Head of caudate nucleus (tissue), 42 donors: ENCODE measurements at places on chromosomes 13 and 19.

GRCh38 chr19:37975071-37975470 lies 68.1 kb downstream of the SIPA1L3 start:
- DNase-seq, result peak; percentile 63

GRCh38 chr19:30420881-30421280 lies 48.7 kb downstream of the ZNF536 start:
- no peak for DNase-seq

- DNase-seq, result no peak
Observed at GRCh38 chr13:23934520-23934919, 37.2 kb upstream of the C1QTNF9B start.

GRCh38 chr13:38804061-38804460 lies 117.2 kb downstream of the FREM2 start:
- DNase-seq, result no peak

DNA sequence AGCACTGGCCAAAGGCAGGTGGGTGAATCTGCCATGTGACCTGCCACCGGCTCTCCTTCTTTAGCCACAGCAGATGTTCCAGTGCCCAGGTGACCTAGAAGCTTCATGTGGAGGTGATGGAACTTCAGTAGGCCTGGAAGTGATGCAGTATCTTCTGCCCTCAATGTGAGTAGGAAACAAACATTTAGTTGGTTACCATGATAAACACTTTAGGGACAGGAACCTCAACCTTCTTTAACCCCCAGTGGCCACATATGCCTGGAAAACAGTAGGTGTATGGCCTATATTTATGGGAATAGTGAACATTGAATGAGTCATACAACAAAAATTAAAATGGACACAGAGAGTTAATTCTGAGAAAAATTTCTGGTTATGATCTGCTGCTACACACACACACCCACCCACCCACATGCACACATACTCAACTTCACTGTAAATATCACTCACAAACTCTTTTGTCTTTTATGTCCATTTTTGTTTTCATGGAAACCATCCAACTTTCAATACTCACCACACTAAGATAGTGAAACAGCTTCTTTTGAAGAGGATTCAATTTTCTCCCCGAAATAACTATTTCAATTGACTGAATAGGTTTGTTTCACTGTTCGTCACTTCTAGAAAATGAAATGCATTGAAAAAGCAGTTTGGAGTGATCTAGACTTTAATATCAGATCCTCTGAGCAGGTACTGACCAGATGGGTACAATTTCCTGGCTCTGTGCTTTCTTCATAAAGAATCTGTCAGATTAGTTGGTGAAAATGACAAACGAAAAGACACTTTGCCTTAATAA lies 97.3 kb downstream of the STARD13 start:
- DNase-seq, result no peak

DNA sequence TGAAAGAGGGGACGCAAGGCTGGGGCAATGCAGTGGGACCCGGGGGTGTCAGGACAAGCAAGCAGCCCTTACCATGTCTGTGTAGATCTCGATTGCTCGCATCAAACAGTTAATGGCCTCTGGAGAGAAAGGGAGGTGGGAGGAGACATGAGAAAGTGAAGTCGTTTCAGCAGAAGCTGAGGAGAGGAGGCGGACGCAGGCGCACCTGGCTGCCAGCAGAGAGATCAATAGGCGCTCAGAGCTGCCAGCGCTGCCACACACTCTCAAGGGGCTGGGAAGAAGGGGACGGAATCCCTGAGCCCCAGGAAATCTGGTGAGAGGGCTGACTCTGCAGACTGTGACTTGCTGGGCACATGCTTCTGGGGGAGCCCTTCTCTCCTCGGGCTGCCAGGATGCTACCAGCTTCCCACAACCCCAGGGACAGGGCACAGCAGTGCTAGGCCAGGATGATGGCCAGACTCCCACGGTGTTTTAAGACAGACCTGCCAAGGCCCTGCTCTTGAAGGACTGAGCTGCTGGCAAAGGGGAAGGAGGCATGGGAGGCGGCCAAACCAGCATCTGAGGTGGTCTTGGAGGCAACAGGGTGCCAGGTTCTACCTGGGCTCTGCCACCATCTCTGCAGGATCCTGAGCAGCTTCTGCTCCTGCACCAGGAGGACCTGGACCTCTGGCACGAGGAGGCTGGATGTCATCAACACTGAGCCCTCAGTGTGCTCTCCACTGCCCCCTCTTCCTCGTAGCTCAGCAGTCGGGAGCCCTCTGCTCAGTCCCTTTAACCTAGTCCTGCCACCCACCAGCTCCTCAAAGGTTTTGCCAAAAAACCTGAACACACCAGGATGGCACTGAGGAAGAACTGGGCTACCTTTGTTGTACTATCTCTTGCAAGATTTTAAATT lies 11.7 kb upstream of the KPTN start:
- DNase-seq, result peak; percentile 76

DNA sequence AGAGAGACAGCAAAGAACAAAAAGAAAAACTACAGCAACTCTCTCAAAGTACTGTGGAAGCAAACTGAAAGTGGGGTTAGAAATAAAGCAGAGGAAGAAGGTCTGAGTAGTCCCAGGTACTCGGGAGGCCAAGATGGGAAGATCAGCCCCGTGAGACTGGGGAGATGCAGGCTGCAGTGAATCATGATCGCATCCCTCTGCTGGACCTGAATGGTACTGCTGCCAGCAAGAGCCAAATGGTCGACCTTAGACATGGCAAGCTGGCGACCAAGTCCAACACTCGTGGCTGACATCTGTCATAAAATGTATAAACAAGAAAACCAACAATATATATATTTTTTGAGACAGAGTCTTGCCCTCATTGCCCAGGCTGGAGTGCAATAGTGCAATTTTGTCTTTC lies 33.7 kb upstream of the ZNF724 start:
- peak; percentile 54 for DNase-seq

DNA sequence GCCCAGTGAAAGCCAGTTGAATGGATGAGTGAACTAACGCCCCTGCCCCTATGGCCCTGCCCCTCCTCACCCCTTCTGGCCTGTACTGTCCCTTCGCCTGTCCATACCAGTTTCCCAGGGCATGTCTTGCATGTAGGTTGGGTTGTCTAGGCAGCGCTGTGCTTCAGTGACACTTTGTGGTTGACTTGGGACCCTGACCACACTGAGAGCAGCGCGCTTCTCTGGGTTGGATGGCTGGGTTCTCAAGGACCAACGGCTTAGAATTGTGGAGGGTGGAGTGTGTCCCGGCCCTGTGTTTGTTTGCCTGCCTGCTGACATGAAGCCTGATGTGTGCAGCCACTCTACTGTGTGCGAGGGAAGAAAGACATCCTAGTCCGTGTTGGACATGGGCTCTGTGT lies 15.8 kb downstream of the GATAD2A start:
- DNase-seq, result no peak

GRCh38 chr19:30742406-30742938 lies 370.3 kb downstream of the ZNF536 start:
- DNase-seq, result no peak

DNA sequence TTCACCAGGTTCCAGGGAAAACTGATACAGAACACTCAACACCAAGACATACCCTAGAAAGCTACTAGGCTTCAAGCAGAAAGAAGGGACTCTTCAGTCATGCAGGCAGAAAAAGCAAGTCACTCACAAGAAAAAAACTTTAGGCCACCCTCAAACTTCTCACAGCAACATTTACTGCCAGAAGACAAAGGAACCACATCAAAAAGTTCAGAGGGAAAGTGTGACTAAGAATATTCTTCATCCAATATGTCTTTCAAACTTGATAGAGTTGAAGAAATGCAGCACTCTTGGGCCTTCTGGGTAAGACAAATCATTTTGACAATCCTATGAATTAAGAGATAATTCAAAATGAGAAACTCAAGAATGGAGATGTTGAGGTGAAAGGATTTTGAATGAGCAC lies 7.7 kb downstream of the DZIP1 start:
- no peak for DNase-seq

GRCh38 chr13:39462428-39462827 lies 140.6 kb downstream of the LHFPL6 start:
- DNase-seq, result no peak

- peak; percentile 42 for DNase-seq
Observed at GRCh38 chr13:100694722-100695508, 20.3 kb upstream of the TMTC4 start.

GRCh38 chr13:52878831-52879230 lies 30.4 kb upstream of the PCDH8 start:
- no peak for DNase-seq

DNA sequence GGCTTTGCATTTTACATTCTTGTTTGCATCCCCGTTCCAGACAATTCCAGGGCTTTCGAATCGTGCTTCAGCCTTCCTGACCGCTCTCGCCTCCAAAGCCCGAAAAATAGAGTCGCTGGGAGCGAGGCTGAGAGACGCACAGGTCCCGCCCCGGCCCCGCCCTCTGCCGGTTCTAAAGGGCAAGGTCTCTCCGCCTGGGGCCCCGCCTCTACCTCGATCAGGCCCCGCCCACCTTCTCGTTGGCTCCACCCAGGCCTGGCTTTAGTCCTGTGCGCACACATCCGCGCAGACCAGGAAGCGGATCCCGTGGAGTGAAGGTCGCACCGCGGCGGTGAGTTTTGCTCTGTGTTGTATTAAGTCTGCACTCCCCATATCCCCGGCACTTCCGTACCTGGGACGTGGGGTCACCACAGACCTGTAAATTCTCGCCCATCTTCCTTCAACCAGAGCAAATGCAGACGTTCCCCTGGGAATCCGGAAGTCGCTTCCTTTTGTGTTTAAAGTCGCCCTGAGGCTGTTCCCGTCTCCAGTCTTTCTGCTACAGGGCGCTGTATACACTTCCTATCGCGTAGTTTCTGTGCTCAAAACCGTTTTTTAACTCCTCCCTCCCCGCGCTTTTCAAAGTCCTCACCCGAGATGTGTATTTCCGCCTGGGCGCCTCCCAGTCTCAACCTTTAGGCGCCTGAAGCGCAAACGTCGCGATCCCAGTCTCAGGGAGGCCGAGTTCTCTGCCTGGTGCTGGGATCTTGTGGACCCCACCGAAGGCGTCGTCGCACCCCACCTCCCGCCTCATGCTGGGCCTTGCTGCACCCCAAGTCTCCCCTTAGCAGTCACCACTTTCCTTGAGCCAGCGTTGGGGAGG lies at the start of gene ZNF701:
Gene ZNF701 (plus strand): TSS at position 288 of the 862 bp plus-strand sequence. CDS start 3,861 bp downstream, outside the sequence.
- peak; percentile 96 for DNase-seq

DNA sequence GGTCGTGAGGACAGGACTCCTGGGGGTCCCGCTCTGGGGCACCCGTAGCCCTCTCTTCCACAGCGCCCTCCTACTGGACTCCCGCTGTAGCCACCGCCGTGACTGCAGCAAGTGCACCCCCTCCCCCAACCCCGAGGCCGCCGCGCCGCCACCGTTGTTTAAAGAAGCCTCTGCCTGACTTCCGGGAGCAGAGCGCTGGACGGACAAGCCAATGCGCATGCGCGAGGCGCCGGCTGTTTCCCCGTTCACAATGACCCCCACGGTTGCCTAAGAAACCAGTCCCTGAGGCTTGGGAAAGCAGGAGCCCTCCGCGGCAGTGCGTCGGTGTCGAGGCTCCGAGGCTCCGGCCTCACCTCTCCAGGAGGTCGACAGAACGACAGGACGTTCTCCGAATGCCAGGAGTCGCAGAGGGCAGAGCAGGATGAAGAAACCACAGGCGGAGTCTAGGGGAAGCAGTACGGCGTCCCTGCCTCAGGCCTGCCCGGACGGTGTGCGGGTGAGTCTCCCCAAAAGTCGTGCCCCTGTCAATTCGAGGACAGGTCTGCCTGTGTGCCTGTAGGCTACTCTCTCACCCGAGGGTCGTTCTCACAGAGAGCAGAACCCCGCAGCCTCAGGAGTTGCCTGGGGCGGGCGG lies 70.5 kb upstream of the ZNF420 start:
- peak; percentile 64 for DNase-seq

- no peak for DNase-seq
Observed at GRCh38 chr13:99908140-99908803, 63.3 kb downstream of the ZIC5 start.

DNA sequence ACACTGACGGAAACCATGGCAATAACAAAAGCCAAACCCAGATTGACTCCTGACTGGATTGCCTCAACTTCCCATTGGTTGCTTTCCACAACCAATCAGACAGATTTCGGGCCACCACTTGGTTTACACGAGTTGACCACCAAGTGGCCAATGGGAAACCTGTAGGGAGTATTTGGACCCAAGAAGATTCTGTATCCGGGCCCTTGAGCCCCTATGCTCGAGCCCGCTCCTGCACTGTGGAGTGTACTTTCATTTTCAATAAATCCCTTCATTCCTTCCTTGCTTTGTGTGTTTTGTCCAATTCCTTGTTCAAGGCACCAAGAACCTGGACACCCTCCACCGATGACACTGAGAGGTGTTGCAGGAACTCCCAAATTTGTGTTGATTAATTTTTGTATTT lies 24.1 kb upstream of the URI1 start:
- DNase-seq, result no peak

GRCh38 chr13:26697069-26697955 lies 63.3 kb downstream of the GPR12 start:
- DNase-seq, result no peak

DNA sequence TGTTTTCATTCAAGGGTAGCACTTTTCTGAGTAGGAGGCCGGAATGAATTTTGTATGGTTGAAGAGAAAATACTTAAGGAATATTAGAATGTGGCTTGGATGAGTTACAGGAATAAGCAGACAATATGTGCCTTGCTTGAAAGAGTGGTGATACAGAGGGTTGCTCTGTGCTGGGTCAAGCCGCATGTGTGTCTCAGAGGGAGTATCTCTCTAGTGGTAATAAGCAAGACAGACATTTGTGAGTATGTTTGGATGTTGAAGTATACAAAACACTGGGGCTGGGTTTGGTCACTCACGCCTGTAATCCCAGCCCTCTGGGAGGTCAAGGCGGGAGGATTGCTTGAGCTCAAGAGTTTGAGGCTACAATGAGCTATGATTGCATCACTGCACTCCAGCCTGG lies 103.9 kb downstream of the LMO7 start:
- no peak for DNase-seq

DNA sequence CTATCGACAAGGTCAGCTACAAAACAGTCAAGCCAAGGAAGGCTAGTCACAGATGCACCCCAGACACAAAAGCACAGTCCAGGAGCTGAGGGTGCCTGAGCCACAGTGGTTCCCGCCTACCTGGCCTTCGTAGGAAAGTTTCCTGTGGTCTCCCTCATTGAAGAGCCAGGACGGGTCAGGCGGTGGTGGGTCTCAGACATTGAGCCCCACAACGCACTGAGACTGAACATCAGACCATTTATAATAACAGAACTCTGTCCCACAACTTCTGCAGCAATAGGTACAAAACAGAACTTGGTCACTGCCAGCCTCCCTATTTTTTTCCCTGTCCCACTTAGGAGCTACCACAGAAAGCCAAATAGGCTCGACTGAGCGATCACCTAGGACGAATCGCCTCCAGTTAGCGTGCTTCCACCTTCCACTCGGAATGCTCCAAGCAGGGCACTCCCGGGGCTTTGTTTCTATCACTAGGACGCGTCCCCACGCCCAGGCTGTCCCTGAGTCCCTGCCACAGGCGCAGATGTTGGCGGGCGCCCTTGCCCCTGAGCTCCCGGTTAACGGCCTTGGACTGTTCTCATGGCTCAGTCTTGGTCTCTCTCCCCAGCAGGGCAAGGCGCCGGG lies 640 bp upstream of the ZNF544 start:
- DNase-seq, result no peak

- DNase-seq, result no peak
Observed at GRCh38 chr13:78085434-78086225, 167.0 kb upstream of the EDNRB start.
